ENCODE measurements at places on chromosomes 5 and 9.

- DNase-seq, result no peak
Measured at GRCh38 chr9:93668261-93668871, 92.0 kb downstream of the PHF2 start.

DNA sequence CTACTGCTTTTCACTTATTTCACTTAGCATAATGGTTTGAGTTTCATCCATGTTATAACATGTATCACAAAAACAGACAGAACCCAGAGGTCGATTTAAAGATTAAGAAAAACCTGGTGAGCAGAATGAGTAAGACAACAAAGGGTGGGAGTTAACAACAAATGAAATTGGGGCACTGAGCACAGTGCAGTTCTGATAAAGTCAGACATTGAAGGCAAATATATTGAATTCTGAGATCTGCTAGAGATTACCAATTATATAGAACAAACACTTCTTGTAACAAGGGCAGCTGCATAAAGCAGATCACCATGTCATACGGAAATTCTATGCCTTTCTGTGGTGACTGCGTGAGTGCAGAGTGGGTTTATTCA, 517.3 kb upstream of the RORB start:
- DNase-seq, result no peak

- DNase-seq, result no peak
Measured at GRCh38 chr5:142065273-142065672, 43.3 kb upstream of the NDFIP1 start.

DNA sequence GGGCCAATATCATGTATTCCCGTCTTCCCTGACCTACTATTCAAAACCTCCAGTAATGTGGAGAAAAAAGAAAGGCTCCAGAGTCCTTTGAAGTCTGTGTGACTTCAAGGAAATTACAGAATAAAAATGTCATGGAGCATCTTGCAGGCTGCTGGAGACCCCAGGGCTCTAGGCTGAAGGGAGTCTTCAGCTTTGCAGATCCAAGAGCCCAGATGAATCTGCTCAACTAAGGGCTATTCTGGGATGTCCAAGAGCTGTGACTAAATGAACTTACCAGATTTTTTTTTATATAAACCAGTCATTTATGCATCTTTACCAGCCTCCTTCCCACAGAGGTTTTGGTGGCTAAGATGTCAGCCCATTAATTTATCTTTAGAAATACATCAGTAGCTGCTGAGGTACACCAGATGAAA, 167.3 kb downstream of the MUSK start:
- DNase-seq, result no peak

GRCh38 chr5:42995360-42995751, 44.8 kb downstream of the ANXA2R start:
- DNase-seq, result no peak

- DNase-seq, result no peak
Measured at GRCh38 chr9:108467653-108468324, 388.0 kb downstream of the ACTL7B start.

DNA sequence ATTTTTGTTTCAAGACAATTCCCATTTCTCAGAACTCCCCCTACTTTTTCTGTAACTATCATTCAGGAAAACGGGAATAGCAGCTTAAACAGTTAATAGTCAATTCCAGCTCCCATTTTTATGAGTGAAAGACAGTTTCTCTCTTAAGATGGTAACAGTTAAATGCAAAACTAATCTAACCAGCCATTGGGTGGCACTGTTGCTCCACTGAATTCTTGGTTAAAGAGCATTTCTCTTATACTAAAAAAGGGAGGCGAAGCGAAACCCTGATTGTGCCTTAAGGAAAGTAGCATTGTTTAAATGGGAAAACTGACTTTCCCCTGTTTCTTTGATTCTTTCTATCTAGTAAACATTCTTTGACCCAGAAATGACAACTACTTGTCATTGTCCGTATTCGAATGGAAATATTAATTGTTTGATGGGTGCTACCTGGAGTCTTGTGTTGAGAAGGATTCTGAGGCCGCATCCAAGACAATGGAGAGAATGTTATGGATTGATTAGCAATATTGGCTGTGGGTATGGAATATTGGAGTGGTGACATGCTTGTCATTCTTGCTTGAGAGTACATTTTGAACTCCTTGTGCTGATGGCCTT, 507.8 kb downstream of the MAT2B start:
- peak; percentile 55 for DNase-seq

DNA sequence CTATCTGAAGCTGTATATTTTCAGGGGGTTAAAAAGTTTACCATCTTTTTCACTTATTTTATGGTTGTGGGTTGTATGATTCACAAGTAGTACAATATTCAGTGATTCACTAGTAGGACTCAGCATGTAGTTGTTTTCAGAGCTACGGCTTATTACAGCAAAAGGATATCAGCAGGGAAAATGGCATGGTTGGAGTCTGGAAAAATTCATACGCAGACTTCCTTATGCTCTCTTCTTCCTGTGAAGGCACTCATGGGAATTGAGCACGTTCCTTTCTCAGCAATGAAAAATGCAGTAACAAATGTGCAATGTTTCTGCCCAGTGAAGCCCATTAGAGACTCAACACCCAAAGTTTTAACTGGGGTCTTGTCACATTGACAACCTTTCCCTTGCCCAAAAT, 250.5 kb downstream of the KCNN2 start:
- no peak for DNase-seq

Data from Panc1 (cell line).